ENCODE measurements at places on chromosomes 12 and 14.

DNA sequence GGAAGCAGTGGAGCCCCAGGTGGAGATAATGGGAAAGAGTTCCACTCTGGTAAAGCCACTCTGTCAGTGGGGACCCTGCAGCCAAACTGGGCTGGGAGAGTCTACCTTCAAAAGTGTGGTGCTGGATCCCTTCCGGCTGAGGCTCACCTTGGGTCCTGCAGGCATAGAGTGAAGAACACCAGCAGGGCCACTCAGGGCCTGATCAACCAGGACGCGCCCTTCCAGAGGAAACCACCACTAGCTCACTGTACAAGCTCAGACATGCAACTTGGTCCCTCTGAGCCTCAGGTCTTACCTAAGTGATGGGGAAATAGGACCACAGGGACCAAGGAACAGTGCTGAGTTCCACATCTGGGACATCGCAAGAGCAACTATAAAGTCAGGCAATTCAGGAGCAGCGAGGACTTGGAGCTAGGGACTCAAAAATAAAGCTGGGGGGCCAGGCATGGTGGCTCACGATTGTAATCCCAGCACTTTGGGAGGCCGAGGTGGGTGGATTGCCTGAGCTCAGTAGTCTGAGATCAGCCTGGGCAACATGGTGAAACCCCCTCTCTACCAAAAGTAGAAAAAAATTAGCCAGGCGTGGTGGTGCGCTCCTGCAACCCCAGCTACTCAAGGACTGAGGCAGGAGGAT lies 5.9 kb upstream of the PRPH start:
- no peak for DNase-seq

DNA sequence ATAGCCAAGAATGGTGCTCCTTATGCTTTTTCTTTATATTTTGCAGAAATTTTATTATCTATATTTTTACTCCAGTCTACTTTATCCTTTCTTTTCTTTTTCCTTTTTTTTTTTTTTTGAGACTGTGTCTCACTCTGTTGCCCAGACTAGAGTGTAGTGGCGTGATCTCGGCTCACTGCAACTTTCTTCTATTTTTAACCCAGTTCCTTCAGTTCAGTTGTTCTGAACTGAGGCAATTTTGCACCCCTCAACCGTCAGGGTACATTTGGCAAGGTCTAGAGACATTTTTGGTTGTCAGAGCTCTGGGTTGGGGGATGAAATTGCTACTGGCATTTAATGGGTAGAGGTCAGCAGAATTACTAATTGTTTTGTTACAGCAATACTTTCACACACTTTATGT lies 75.7 kb downstream of the DIP2B start:
- no peak for DNase-seq

DNA sequence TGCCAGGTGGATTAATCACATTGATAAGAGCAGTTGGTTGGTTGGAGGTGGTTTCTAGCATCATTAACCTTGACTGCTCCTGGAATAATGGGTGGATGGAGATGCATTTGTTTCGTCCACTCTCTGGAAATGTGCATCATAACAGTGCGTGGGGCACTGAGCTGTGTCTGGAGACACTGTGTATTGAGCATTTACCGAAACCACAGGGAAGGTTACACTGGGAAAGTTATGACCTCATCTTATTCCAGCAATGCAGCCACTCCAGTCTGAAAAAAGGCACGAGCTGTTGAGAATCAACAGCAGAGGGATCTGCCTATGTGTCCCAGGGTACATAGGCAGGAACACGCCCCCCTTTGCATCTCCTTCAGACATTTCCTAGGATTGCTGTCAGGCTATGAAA lies 27.2 kb downstream of the RNFT2 start:
- no peak for DNase-seq

DNA sequence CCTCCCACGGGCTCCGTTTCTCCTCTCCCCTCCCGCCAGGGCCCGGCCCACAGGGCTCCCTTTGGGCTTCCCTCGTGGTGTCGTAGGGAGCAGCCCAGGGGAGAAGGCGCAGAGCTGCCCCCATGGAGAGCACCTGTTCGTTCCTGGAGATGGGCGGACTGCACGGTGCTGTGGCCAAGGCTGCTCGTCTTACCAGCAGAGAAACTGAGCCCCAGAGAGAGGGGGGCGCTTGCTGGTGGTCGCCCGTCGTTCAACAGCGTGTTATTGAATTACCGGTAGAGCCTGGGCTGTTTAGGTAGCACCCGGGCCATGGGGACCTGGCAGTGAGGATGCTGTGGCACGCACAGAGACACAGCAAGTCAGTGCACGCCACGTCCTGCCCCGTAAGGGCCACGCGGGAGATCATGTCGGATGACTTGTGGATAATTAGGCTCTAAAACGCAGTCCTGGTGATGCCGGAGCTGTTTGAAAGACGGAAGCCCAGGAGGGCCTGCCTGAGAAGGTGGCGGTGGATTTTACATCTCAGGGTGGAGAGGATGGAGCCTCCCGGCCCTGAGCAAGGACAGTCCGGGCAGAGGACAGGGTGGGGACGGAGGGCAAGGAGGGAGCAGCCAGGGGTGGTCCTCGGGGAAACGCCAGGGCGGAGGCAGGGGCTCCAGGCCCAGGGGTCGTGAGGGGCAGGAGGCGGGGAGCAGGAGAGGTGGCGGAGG lies 134.4 kb downstream of the ADGRD1 start:
- no peak for DNase-seq

GRCh38 chr14:99159341-99160340 lies 112.4 kb downstream of the BCL11B start:
- no peak for DNase-seq

DNA sequence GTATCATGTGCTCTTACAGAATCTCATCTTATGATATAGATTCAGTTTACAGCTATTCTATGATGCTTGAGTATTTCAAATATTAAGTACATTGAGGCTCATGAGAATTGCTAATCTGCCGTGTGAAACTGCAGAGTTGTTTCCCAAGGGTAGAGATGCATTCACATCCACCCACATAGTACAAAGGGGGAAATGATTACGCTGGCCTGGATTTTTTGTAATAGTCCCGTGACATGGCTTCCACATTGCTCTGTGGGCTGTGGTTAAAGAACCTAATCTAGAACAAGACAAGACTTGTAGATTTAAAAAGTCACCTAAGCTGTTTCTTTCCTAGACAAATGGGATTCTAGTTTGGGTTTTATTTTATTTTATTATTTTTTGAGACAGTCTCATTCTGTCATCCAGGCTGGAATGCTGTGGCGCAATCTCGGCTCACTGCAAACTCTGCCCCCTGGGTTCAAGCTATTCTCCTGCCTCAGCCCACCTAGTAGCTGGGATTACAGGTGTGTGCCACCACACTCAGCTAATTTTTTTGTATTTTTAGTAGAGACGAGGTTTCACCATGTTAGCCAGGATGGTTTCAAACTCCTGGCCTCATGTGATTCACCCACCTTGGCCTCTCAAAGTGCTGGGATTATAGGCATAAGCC lies 13.0 kb upstream of the RIOX1 start:
- DNase-seq, result no peak

DNA sequence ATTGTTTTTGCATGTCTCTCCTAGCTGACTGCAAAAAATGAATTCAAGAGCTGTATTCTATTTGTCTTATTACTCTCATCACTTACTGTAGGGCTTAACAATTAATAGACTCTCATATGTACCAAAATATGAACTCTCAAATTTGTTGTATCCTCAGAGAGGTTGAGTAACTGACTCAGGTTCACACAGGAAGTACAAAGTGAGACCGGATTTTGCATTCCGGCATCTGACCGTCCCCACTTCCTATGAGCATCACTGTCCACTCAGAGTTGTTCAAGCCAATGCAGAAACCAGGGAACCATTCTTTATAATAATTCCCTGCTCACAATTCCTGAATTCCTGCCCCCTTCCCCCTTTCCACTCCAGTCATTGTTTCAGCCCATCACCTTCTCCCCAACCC lies 113.3 kb upstream of the AMIGO2 start:
- DNase-seq, result no peak

- no peak for DNase-seq
These were observed 4.8 kb upstream of the AQP5 start for GRCh38 chr12:49956663-49957569.

DNA sequence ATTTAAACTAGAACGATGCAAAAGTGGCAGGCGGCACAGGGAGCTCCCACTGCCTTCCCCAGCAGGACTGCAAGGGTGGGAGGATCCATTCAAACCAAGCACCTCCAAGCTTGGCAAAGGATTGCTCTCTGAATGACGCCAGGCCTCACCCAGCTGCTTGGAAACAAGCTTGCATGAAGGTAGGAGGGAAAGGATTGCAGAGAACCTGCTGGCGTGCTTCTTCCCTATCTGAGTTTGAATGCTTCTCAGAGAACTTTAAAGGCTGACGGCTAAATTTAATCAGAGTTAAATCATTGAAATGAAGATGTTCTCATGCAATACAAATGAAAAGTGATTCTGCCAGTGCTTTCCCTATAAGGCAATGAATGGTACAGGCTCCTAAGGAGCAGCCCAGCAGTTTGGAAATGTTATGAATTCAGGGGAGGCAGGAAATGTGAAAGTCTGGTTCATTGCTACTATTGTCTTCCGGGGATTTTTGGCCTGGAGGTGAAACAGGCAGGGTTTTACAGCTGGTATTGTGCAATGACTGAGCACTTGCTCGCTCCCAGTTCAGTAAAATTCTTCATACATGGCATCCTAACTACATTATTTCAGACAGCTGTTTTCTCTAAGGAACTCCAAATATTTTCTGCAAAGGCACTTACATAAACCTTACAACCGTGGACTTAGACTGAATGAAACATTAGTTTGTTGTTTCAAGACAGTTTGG lies 31.9 kb upstream of the DUSP6 start:
- DNase-seq, result no peak

- no peak for DNase-seq
These were observed 986 bp downstream of the TSSK4 start for GRCh38 chr14:24206260-24207103.

GRCh38 chr12:82912406-82912805 lies 225.7 kb downstream of the TMTC2 start:
- DNase-seq, result no peak

- no peak for DNase-seq
These were observed 43.5 kb downstream of the KCTD10 start for GRCh38 chr12:109433618-109434017.

DNA sequence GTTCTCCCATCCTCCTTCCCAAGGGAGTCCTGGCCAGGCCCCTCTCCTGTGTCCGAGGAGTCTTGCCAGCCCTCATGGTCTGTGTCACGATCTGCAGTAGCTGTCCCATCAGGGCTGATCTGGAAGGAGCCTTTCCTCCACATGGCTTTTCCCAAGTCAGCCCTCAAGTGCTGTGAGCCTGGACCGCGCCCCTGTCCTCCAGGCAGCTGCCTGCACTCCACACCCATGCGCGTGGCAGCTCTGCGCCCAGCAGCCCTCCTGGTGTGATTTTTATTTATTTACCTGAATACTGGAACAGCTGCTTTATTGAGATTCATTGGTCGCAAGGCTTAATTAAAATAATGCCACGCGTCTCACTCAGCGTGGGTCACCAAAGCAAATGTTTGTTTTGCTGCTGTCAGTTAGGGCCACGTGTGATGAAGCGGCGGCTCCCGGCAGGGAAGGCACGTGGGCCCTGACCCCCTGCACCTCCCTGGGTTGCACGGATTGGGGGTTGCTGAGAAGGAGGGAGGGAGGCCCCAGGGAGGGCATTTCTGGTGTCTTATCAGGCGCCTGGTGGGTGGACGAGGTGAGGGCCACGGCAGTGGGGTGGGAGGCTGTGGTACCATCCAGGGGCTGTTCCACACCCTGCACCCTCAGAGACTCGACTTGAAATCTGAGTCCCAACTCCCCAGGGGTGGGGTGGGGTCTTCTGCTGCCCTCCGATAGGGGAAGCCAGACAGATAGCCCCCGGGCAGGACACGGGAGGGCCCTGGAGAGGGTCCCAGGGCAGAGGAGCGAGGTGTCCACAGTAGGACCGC lies 206.3 kb upstream of the C14orf180 start:
- DNase-seq, result no peak

GRCh38 chr12:122003651-122004611 lies 17.8 kb upstream of the BCL7A start:
- DNase-seq, result no peak

DNA sequence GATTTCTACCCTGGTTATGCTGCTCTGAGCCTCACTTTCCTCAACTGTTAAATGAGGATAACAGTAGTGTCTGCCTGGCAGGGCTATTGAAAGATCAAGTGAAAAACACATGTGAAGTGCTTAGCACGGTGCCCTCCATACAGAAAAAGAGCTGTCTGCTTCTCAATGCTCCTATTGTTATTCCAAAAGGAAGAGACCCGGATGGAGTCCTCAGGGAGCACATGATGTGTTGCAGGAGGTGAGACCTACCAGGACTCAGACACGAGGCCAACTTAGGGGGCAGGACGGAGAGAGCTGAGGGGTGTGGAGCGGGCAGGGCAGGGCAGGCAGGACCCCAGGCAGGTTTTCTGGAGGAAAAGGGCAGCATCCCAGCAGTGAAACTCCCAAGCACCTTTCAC lies 8.9 kb downstream of the FAIM2 start:
- DNase-seq, result no peak
